ENCODE measurements at places on chromosomes 4 and X.

- DNase-seq: no peak
Observed at GRCh38 chr4:18241727-18242126, 220.2 kb upstream of the LCORL start.

- no peak for DNase-seq
Observed at GRCh38 chr4:141246243-141246642, 25.5 kb downstream of the ZNF330 start.

- no peak for DNase-seq
Observed at GRCh38 chr4:151703401-151703800, 57.4 kb downstream of the GATB start.

DNA sequence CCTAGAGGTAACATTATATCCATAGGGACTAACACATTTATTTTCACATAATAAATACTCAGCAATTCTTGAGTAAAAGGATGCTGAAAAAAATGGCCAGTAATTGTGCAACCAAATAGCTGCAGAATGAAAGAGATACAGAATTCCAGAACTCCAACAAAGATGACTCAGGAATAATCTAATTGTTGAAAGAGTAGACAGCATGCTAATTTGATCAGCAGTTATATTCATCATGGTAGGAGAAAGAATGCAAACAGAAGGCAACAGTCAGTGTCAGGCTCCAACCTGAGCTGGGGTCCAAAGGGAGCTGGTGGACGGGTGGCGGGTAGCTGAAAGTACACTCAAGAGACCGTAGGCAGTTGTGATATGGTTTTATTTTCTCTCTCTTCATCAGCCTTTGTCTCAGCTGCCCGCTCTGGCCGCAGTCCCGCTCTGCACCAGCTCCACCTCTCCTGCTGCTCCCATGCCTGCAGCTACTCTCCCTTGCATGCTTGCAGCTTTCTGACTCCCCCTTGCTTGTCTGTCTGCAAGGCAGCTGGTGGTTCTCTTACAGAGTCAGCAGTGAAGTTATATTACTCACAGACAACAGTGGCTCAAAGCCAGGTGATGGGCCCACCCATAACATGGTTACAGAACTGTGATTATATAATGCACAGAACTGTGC is 1150.1 kb downstream of the STIM2 start:
- DNase-seq: no peak

DNA sequence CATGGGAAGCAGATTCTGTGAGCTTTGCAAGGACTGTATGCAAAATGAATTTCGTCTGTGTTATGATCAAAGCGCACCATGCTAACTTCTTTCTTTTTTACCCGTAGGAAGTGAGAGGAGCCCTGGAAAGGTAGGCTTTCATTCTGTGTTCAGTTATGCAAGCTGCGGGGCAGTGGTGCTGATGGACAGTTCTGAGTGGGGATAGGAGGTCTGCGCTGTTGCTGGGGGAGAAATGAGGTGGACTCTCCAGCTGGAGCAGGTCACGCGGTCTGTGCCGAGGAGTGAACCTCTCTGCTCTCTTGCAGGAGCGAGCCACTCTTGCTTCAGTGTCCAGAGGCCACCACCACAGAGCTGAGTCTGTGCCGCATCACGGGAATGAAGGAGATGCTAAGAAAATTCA is 4.5 kb downstream of the TRIML1 start:
- no peak for DNase-seq

- DNase-seq: no peak
Observed at GRCh38 chr4:8544282-8544681, 35.9 kb upstream of the GPR78 start.

DNA sequence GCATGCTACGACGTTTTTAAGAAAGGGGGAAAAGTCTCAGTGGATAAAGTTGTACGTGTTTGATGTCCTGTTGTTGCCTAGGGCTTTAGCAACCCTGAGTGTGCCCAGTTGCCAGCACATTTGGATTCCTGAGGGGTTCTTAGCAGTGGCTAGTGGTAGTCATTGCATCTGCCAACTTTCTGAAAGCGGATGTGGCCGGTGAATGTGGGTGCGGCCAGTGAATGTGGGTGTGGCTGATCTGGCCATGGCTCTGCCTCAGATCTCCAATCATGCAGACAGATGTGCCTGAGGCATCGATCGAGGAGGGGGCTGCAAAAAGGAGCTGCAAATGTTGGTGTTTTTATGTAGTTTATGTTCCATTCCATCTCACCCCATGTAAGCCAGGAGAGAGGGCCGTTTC is 41.5 kb upstream of the FAT1 start:
- DNase-seq: no peak

- no peak for DNase-seq
Observed at GRCh38 chr4:178082906-178083305, 640.7 kb upstream of the AGA start.

DNA sequence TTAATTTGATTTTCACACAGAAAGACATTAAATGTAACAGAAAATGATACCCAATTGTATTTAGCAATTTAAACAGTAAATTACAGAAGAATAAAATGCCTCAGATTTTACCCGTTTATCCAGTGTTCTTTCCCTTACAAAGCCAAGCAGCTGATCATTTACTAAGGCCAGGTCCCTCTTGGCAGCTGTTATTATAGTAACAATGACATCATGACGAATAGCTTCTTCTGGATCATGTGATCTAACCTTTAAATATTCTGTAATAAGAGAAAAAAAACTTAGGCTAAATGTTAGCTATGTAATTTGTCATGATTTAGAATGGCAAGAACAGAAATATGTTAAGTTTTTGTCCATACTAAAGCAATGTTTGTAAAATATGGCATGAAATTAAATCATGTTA is 69.4 kb downstream of the PDS5A start:
- DNase-seq: no peak

DNA sequence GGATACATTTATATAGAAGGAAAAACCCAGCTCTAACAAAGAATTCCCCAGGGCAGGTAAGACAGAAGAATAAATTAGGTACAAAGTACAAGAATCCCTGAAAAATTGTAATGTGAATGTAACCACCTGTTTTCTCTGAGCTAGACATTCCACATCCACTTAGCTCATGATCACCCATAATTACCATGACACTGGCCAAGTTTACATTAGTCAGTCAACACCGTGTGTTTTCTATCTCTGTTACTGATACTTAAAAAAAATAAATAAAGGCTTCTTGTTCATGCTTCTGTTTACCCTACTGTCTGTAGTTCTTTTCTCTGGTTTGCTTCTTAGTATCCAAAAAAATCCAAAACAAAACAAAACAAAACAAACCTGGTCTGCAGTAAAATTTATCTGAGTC is 66.0 kb downstream of the CBLL2 start:
- no peak for DNase-seq
